ENCODE measurements at places on chromosomes 3 and 15.

GRCh38 chr3:49680493-49681231, 6.5 kb downstream of the APEH start:
- no peak for DNase-seq

- no peak for DNase-seq
Measured at GRCh38 chr15:99826157-99826780, 93.0 kb upstream of the LYSMD4 start.

GRCh38 chr3:100269410-100270214, 8.8 kb downstream of the TBC1D23 start:
- DNase-seq = no peak

GRCh38 chr3:129469026-129469425, 29.0 kb downstream of the IFT122 start:
- DNase-seq = no peak

DNA sequence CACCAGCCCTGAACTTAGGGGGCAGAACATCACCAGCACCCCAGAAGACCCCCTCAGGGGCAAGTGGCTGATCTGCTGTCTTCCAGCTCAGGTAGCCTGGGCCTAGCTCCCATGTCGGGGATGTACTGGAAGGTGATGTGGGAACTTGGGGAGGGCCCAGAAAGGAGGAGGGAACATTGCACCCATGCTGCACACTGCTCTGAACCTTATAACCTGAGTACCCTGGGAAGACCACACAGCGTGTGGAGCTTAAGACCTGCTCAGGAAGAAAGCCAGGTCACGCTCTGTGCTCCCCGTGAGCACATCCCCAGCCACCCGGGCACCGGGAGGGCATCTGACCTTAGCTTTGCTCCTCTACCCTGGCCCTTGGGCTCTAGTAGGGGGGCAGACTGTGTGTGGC, 159.4 kb downstream of the ATP10A start:
- DNase-seq = no peak

All from mesendoderm (in vitro differentiated cells).